ENCODE measurements at places on chromosomes 7 and 10.
A peak's percentile ranks its signal among the peaks of the same experiment; 100 is the strongest.

- no peak for DNase-seq
Measured at GRCh38 chr7:27688056-27688455, 25.4 kb upstream of the HIBADH start.

GRCh38 chr10:49323896-49324270 lies 24.9 kb downstream of the C10orf71 start:
- DNase-seq, result no peak

- DNase-seq, result no peak
Measured at GRCh38 chr7:137930581-137930980, 71.3 kb downstream of the CREB3L2 start.

GRCh38 chr10:85222300-85222699 lies 893.9 kb downstream of the CCSER2 start:
- DNase-seq, result no peak

- no peak for DNase-seq
Measured at GRCh38 chr10:133159950-133160825, at the start of gene KNDC1. Gene KNDC1 (plus strand): TSS chr10:133160219. CDS start chr10:133160468, 249 bp downstream.

DNA sequence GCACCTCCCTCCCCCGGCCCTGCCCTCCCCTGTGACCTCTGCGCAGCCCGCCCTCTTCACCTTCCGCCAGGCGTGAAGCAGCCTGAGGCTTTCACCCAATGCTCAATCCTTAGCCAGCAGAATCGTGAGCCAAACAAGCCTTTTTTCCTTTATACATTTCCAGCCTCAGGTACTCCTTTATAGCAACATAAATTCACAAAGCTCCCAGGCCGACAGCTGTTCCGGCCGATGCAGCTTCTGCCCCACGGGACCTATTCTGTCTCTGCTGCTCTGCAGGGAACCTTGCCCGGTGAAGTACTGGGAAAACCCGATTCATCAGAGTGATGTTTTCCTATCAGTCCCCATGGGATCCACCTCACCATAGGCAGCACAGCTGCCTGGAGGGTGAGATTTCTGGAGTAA lies 87.4 kb downstream of the CHST15 start:
- DNase-seq, result no peak

DNA sequence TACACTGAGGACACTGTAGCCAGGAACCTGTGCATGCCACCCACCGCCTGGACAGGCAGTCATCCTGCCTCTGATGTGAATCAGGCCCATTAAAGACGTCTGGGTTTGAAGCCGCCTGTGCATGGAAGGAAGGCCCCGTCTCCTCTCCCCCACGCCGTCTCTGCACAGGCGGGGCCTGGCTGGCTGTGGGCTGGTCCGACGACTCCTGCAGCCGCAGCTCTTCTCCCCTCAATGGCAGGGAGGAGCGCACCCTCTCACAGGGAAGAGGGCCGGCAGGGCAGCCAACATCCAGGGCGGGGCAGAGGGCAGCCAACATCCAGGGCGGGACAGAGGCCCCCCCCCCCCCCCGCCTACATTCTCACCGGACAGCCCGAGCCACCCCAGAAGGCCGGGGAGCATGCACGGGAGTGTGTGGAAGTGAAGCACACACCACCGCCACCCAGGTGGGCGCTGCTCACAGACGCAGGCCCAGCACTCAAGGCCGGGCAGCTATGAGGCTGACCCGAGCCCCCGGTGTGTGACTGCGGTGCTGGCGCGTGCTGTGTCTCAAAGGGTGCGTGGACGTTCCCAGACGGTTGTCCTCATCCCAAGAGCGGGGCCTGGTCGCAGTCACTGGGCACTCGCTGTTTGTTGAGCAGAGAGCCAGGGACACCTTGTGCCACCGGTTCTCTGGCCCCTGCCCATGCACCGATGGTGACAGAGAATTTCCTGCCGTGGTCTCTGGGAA lies 19.1 kb downstream of the DPYSL4 start:
- no peak for DNase-seq

DNA sequence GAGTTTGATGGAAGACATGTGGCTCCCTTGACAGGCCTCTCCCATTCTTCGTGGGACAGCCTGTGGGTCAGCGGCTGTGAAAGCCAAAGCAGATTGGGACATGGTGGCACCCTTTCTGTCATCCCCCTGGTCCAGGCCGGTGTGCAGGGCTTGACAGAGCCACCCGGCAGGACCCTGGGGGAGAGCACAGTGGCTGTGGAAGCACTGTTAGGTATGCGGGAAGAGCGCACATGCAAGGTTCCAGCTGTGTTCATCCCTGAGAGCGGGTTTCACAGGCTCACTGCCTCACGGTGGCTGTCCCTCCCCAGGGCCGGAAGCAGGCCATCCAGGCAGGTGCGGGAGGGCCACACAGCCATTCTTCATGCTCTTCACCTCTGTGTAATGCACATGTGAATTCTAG lies 29.8 kb downstream of the SHH start:
- DNase-seq, result no peak

DNA sequence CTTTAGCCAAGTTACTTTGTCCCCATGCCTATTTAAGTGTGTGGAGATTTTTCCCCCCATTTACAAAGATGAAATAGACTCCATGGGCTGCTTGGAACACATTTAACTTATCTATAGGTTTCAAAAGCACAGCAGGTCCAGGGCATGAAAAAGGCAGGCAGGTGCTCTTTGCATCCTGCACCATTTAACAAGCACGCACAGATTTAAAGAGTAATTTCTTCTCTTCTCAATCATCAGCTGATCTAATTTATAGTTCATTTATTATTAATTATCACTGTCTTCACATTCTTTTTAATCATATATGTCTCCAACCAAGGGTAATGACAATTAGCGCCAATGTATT lies 156.8 kb downstream of the CACNA2D1 start:
- DNase-seq, result no peak

DNA sequence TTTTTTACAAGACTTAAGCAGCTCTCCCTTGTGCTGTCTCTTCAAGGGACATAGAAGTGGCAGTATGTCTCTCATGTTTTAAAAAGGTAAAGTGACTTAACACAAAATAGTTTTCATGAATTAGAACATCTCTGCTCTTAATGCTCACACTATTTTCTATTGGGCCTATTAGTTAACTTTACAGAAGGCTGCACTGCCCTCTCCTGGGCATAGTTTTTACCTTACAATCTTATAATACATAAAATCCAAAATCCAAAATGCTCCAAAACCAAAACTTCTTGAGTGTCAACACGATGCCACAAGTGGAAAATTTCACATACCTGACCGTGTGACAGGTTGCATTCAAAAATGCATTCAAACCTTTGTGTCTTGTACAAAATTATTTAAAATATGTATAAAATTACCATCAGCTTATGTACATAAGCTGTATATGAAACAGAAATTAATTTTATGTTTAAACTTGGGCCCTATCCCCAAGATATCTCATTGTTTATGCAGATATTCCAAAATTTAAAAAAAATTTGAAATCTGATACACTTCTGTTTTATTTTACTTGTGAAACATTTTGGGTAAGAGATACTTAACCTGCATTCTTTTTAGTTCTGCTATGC lies 25.8 kb downstream of the TES start:
- no peak for DNase-seq

DNA sequence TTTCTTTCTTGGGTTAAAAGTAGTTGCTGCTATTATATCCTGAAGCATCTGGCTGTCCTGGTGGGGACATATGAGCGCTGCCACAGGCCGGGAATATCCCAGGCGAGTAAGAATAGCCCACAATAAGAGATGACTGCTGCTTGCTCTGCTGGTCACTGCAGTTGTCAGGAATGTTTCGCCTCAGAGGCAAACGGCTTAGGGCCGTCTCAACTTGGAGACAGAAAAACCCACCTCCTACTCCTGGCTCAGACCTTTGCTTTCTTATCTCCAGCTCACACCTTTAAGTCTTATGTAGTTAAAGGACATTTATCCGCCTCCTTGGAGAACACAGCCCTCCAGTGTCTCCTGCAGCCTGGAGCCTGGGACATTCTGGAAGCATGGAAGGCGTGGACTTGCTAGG lies at the start of gene GJD4:
Gene GJD4, plus strand, starts transcription at position 151 of the 400 bp plus-strand sequence. Its CDS starts 227 bp downstream, at position 378.
- DNase-seq, result no peak

DNA sequence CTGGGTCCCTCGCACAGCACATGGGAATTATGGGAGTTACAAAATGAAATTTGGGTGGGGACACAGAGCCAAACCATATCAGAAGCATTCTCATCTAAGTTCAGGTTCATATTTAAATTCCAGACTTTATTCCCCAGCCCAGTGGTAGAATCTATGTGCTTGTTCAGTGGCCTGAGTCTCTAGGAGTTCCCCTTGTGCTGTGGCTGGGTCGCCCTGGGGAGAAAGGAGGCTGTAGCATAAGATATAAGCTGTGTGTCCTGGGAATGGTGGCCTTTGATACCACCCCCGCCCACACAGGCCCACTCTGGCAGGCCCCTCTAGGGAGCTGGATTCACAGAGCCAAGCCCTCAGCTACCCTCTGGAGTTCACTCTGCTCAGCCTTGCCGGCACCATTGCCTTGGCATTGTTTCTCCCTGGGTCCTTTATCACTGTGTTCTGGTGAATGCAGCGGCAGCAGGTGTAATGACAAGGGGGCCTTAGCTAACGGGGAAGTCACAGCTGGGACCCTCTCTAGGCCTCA lies 64.2 kb downstream of the MINDY4 start:
- DNase-seq, result no peak

GRCh38 chr7:87878208-87878735 lies 2.0 kb downstream of the DBF4 start:
- no peak for DNase-seq

GRCh38 chr7:21426286-21427181 lies 1.3 kb upstream of the SP4 start:
- no peak for DNase-seq

- no peak for DNase-seq
Measured at GRCh38 chr10:22754296-22754695, 39.9 kb upstream of the PIP4K2A start.

- no peak for DNase-seq
Measured at GRCh38 chr7:81330108-81330507, 411.3 kb upstream of the SEMA3C start.

DNA sequence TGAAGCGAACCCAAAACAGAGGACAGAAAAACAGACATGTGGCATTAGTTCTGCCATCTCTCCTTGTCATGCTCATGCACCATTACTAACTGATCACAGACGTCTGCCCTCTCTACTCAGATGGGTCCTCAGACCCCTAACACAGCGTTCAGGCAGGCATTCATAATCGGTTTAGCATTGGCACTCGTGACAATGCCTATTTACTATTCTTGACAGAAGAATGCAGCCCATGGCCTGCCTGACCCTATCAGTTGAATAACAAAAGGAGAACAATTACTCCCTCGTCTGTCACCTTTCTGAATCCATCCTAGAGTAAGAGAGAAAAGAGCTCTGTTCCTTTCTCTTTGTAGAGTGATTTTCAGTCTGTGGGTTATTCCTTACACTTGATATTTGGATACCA lies 194.6 kb upstream of the PHYHIPL start:
- DNase-seq, result no peak

GRCh38 chr7:77479536-77480088 lies 57.5 kb upstream of the PTPN12 start:
- DNase-seq, result peak; percentile 54

DNA sequence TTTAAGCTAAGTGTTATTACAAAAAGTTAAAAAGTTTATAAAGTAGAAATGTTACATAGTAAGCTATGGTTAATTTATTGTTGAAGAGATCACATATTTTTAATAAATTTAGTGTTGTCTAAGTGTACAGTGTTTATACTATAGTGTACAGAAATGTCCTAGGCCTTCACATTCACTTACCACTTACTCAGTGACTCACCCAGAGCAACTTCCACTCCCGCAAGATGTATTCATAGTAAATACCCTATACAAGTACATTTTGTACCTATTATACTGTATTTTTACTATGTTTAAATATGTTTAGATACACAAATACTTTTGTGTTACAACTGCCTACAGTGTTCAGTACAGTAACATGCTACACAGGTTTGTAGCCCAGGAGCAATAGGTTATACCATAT lies 69.2 kb downstream of the DNAJC1 start:
- DNase-seq, result no peak

DNA sequence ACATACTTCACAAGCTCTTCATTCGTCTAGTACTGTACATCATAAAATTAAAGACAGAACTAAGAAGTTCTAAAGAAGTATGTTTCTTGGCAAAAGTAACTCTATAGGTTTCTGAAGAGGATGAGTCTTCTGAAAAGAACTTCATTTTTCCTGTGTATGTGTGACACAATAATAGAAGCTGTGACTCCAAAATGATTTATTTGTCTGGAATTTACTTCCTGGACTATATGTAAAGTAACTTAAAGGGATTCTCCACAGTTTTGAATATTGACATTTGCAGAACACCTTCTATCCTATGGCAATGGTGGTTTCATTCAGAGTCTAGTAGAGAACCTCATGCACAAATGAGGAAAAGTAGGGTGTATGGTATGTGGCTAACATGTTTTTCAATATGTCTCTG lies 19.8 kb upstream of the CLDN12 start:
- no peak for DNase-seq

GRCh38 chr7:25897261-25897782 lies 254.7 kb upstream of the NFE2L3 start:
- no peak for DNase-seq

DNA sequence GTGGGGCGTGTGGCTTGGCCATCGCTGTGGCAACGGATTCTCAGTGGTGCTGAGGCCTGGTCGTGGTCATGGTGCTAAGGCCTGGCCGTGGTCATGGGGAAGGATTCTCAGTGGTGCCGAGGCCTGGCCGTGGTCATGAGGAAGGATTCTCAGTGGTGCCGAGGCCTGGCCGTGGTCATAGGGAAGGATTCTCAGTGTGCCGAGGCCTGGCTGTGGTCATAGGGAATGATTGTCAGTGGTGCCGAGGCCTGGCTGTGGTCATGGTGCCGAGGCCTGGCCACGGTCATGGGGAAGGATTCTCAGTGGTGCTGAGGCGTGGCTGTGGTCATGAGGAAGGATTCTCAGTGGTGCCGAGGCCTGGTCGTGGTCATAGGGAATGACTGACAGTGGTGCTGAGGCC lies 327.9 kb downstream of the ADARB2 start:
- DNase-seq, result no peak

DNA sequence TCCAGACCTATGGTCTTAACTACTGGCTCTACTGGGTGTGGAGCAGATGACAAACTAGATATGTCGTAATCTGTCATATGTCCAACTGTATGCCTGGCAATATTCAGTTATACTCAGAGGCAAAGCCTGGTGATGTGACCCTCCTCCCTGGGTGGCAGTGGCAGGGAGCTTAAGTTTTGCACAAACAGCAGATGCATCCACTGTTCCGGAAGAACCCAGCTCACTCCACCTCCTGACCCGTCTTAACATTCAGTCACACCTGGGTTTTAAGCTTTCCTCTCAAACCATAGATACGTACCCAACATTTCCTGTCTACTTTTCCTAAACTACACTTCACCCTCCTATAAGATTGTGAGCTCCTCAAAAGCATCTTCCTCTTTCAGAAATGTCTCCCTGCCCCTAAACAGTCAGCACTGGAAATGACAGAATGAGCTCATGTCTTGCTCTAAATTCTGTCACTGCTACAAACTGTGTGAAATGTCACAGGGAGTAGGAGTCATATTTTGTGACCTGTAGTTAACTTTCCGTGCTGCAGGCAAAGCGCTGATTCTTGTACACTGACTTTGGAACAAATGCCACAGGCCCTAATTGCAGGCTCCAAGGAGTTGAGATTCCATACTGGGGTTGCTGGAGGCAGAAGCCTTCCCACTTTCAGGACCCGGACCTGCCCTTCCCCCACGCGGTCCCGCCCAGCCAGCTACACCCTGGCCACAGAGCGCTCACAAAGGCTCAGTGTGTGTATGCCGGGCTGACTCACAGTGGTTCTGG lies 23.9 kb downstream of the SCD start:
- no peak for DNase-seq

GRCh38 chr10:77085344-77085743 lies 552.3 kb downstream of the KCNMA1 start:
- no peak for DNase-seq

- DNase-seq, result no peak
Measured at GRCh38 chr7:31890198-31890597, 180.0 kb downstream of the PDE1C start.

All from NCI-H2029 treated with DMSO at 0.1 percent for 48 hours (cell line).